Epithelial cell of proximal tubule (primary cell): ENCODE measurements at places on chromosomes 6 and 20. TPM values are rescaled to one million over a fixed set of nuclear protein-coding genes. Genes with fewer than 3 reads are reported as not detected.

- no peak for DNase-seq
Measured at GRCh38 chr6:139257291-139257690, 34.5 kb downstream of the TXLNB start.

DNA sequence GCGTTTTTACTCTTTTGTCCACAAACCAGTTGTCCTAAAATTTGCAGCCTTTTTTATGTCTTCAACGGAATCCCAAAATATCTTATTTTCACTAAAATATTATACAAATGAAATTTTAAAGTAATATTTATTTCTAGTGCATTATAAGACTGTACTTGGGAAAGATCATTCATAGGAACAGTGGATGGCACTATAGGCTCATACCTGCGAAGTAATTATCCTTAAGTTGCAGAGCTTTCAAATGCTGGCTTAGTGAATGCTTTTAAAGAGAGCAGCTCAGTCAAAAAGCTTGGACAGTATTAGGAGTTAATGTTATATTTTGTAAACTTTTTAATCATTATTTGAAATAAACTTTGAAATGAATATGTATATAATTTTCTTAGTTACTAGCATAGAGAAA, 254.9 kb downstream of the CDKAL1 start:
- no peak for DNase-seq

DNA sequence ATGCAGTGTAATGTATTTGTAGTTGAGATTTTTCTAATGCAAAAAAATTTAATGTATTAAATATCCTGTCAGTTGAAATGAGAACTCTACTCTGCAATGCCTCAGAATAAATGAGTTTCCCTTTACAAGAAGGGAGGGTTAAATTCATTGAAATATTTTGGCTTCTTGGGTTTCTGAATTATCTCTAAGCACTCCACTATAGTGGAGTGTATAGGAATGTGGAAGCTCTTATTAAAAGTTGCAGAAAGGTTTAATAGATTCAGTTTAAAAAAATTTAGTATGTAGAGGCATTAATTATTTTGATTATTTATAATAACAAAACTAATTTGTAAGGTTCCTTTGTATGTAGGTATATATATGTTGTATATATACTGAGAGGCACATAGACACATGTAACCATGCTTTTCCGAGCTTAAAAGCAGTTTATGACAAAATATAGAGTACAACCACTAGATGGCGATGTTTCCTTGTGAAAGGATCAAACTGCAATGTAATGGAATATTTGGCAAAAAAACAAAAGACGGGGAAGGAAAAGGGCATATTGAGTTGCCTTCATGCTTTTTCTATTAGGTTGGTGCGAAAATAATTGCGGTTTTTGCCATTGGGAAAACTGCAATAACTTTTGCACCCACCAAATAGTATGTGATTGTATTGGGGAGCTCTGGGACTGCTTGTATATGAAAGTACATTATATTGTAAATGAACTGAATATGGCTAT, 144.2 kb downstream of the MYO6 start:
- DNase-seq = peak; percentile 25

DNA sequence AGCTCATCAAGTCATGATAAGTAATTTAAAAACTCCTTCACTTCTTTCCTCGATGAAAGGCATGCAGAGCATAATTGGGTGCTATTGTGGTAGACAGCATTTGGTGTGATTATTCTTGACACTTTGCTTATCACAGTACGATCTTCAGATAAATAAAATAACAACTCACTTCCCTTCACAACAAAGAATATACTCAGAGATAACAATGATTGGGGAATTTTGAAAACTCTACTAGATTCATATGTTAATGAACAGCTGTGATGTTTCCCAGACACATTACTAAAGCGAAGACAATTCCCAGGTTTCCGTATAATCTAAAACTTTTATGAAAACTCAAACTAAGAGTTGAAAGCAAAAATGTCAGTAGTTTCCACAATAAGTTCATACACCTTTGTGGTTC, 670.6 kb upstream of the EPHA7 start:
- no peak for DNase-seq

- DNase-seq = no peak
Measured at GRCh38 chr20:34544109-34544796, 14.3 kb upstream of the MAP1LC3A start.

DNA sequence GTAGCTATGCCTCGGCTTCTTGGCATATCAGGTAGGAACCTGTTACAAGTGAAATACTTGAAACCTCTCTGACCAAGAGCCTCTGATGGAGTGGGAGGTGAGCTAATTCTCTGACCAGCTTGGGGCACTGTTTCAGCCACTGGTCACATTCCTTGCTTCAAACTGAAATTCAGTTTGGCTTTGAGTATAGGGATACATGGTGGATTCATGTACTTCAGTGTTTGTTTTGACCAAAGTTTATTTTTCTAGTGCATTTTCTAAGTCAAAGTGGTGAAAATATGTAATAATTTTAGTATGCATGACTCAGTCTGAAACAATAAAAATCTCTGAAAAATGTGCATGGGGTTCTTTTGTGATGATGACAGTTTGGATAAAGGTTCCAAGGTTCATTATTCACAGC, 18.6 kb downstream of the TTPAL start:
- no peak for DNase-seq

DNA sequence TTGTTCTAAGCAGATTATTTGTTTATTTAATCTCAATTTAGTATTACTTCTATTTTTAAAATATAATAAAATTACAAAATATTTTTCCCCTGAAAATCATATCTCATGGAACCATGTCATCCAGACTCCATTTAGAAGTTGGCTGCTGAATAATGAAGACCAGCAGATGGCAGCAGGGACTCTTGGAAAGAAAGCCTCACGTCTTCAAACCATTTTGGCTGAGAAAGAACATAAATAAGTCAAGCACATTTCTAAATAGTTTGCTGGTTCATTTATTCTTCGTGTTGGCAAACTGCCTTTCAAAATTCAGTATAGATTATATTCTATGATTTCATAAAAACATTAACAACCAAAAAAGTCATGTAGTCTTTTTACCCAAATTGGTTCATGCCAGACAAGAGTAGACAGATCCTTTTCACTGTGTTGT, 71.7 kb downstream of the RCAN2 start:
- DNase-seq = peak; percentile 15

DNA sequence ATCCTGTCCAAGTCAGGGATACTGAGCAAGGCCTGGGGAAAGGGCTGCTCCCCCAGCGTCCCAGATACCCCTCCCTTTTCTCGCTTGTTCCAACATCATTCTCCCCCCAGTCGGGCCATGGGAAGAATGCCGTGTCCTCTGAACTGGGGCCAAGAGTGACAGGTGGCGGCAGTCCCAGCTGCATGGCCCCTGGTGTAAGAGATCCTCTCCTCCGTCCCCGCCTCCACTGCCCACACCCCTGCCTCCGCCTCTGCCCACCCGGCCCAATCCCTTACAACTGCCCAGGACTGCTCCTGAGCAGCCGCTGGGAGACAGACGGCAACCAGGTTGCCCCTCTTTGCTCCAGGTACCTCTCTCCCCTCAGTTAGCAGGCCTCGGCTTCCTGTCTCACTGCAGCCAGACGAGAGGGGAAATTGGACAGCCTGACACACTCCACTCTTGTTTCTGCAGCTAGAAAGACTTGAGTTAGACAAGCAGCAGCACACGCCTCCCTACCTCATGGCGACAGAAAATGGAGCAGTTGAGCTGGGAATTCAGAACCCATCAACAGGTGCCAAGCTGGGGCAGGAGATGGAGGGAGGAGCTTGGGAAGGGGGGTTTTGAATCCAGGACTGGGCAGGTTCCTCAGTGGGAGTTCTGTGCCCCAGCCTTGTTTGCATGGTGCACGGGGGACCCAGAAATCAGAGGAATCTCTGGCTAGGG, at the start of gene MYLK2:
Gene MYLK2, plus strand, starts transcription at position 274 of the 702 bp plus-strand sequence. Its CDS starts 225 bp downstream, at position 499.
- no peak for DNase-seq

- no peak for DNase-seq
Measured at GRCh38 chr6:72646604-72647485, 25.0 kb downstream of the KCNQ5 start.

DNA sequence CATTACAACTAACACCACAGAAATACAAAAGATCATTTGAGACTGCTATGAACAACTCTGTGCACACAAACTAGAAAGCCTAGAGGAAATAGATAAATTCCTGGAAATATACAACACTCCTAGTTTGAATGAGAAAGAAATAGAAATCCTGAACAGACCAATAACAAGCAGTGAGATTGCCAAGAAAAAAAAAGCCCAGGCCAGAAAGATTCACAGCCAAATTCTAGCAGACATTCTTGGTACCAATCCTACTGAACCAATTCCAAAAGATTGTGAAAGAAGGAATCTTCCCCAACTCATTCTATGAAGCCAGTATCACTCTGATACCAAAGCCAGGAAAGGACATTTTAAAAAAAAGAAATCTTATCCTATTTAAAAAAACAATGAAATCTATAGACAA, 7.0 kb upstream of the CDK19 start:
- DNase-seq = no peak

GRCh38 chr20:50991076-50991475, 31.8 kb downstream of the KCNG1 start:
- DNase-seq = no peak

DNA sequence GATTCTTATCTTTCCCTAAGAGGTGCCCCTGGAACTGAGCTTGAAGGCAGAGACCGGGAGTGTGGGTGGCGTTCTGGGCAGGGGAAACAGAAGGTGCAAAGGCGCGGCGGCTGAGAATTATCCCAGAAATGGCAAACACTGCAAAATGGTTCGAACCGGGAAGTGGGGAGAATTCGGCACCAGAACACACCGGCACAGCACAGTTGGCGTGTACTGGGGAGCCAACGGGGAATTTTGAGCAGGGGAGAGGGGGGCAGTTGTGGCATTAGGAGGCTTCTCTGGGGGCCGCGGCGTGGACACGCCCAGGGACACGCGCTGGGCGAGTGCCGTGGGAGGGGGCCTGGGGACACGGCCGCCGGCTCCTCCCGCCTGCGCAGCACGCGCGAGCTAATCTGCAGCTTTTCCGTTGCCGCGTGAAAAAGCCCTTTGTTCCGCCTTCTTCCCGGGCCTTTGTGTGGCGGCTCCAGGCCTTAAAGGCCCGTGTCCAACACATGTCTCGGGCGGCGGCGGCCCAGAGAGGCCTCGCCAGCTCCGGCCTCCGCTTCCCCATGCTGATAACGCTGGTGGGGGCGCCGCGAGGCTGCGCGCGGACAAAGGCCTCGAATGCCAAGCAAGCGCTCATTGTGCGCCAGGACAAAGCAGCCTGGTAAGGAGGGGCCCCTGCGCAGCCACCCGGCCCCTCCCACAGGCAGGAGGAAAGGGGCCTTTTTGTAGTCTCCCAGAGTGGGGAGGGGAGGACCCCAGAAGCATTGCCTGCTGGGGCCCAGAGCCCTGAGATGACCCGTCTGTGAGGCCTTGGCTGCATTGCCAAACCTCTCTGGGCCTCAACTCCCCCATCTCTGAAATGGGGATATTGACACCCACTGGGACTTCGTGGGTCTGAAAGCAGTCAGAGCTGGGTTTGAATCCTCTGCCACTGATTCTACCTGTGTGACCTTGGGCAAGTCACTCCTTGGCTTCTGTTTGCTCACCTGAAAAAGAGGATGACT, 82.8 kb downstream of the CD40 start:
- no peak for DNase-seq

- no peak for DNase-seq
Measured at GRCh38 chr20:12055161-12055560, 137.5 kb downstream of the BTBD3 start.

DNA sequence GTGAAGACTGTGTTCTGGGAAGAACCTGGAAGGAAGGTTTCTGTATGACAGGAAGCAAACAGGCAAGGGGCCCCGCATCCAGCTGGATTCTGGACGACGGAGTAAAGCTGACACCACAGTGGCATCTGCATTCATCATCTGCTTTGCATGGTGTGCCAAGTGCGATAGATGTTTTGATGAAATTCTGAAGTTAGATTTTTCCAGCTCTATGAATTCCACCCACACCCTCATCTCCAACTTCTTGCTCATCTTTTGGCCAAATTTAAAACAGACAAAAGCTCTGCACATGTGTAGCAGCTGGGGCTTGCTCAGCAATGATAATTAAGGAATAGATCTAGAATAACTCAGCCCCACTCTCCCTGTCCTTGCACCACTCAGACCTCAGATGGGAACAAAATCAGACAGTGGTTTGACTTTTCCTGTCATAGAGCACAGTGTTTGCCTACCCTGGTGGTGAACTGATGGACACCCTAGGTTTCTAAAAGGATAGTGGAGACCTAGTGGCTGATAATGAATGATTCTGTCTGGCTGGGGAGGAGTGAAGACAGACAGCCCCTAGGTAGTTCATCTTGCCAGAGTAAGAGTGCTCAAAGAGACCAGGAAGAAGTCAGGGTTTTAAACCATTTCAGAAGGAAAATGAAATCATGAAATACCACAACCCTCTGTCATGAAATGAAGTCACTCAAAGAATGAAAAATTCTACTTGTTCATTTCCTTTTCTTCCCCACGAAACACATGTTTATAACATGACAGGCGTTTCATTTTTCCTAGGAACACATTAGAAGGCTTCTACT, 85.8 kb downstream of the BCAS1 start:
- no peak for DNase-seq

DNA sequence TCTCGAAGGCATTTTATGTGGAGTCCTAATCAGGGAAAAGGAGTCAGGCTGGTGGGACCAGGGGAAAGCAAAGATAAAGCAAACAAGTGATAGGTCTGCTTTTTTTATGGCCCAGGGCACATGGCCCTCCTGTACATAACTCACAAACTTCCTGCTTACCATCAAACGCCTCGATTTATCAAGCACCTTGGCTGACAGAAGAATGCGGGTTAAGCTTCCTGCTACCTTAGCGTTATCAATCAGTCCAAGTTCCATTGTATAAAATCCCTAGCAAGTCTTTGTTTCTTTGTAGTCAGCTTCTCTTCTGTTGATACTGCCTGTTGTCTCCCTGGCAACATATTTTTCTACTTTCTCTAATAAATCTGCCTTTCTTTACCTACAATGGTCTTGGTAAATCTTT, 4.1 kb upstream of the TRIM27 start:
- DNase-seq = no peak

DNA sequence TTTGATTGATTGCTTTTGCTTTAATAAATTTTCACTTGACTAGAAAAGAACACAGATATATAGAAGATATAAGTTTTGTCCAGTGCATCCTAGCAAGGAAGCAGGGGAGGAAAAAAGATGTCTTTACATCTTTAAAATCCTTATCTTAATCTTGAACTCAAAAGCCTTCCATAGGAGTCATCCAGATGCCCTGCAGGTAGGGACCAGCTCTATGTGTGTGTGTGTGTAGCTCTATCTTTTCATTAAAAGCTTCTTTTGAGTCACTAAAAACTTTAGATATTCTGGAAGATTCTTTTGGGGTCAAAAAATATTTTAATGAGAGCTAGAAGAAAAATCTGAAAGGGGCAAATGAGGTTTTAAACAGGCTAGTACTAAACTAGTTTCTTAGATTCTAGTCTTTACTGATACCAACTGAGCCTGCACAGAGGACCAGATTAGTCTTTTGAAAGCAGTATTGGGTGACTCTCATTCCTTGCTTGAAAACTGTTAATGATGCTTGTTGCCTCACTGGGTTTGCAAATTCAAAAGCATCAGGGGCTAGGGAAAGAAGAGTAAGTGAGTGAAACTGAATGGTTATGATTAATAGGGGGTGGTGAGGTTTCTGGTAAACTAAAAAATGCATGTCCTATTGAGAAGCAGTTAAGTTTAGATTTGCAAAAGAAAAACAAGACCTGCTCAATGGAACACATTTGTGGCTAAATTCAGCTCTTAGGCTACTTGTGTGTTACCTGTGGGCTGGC, 40.6 kb upstream of the JAG1 start:
- DNase-seq = no peak

- DNase-seq = no peak
Measured at GRCh38 chr6:4399656-4400055, 264.3 kb upstream of the ECI2 start.

Gene RAET1L
- 1.5 and 3.1 TPM in 2 replicates for total RNA-seq

Gene PKIB
- 23.2 and 48.5 TPM in 2 replicates for total RNA-seq

Gene CRISP3
- total RNA-seq = not detected in 2 replicates

Gene GGTLC1
- not detected in 2 replicates for total RNA-seq

Gene OOEP
- total RNA-seq = not detected in 2 replicates

Gene ESR1
- total RNA-seq = not detected in 2 replicates

Gene OTOR
- not detected in 2 replicates for total RNA-seq

Gene MUC22
- total RNA-seq = 0.06 TPM in 1 of 2 replicates, not detected in the other
